ENCODE measurements at places on chromosomes 4 and X.

GRCh38 chr4:93828332-93828994 lies at the start of gene ATOH1:
TSS of gene ATOH1 (plus strand) at chr4:93828753. CDS start at chr4:93828927, 174 bp downstream.
- DNase-seq, result no peak

DNA sequence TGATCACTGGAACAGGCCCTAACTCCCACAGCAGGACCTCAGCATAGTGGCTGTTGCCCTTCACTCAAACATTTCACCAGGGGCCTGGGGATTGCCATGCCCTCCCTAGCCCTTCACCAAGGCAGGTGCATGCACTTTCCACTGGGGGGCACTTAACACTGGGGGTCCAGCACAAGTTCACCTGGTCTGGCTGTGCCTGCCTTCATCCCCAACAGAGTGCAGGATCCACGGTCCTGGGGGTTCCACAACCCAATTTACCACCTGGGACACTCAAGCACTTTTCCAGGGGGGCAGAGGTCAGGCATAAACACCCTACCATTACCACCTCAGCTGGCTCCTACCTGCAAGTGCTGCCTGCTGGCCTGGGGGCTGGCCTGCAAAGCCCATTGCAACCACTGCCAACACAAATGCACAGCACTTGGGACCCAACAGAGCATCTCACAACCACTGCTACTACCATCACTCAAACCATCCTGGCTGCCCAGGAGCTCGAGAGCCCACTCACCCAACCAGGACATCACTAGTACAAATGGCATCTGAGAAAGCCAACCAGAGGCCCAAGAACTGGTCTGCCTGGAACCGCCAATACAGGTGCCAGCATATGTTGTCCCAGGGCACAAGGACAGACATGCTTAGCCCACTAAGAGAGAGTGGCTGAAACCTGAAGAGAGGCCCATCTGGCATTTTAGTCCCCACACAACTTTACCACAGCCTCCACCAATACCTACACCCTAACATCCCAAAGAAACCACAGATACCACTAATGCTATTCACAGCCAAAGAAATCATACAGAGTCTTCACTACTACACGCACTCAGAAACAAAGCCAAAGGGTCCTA lies 43.1 kb downstream of the NAT8L start:
- DNase-seq, result no peak

GRCh38 chr4:146844761-146845160 lies 100.9 kb downstream of the TTC29 start:
- no peak for DNase-seq

- DNase-seq, result no peak
Measured at GRCh38 chrX:78329486-78329885, 2.1 kb upstream of the CYSLTR1 start.

GRCh38 chr4:82217986-82218715 lies 155.6 kb downstream of the HNRNPD start:
- no peak for DNase-seq

- no peak for DNase-seq
Measured at GRCh38 chr4:118260309-118260708, 92.5 kb downstream of the PRSS12 start.

DNA sequence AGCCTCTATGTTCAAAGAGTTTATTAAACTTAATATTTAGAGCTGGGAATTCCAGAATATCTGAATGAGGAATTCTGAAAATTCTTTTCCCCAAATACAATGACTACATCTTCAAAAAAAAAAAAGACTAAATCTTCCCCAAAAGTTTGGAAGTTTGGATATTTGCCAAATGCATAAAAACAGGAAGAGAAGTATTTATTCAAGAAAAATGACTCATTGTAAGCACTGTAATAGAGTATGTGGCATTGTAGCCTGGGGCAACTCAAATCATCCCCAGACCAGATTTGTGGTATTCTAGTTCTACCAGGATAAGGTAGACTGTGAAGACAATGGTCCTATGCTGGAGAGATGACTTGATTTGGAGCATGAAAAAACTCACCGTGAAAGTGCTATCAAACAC lies 78.5 kb upstream of the PDHA2 start:
- no peak for DNase-seq

DNA sequence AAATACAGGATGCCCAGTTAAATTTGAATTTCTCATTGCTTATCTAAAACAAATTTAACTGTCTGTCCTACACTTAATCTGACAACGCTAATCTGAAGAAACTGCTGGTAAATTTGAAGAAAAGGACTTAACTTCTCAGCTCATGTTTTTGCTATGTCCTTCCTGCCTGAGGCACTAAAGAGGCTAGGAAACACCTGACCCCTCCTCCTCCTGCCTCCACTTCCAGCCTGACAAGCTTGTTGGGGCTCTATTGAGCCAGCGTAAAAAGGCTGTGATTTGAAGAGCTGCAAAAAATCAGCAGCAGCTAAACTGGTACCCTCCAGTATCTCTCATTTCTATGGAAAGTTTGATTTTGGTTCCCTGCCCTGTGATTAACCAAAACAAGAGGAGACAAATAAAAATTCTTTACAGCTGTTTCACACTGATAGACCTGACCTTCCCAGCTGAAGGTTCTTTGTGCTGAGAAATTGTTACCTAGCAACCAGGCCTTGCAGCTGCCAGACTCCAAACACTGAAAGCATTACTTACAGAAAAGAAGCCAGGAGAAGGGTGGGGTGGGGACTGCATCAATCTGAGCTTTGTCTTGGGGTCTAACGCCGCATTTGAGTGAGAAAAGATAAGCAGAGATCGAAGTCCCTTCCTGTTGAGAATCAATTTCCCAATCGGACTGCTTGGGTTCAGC lies 35.0 kb downstream of the DCX start:
- no peak for DNase-seq

DNA sequence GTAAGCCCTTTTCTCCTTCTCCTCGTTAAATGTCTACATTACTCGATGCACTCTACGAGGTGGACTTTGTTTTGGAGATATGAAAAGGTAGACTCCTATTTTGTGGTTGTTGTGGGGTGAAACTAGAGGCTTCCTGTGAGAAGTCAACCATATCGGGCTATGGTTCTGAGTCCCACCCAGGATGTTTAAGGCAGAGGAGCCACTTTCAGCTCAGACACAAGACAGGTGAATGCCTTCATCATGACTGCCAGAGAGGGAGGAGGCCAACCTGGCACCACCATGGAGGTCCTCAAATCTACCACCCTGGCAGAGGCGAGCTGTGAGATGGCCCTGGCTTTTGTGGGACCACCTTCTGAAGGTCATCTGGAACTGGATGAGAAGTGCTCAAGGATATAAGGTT lies 154.4 kb upstream of the KLF3 start:
- DNase-seq, result no peak

- no peak for DNase-seq
Measured at GRCh38 chrX:29299684-29300083, 712.4 kb downstream of the IL1RAPL1 start.

- no peak for DNase-seq
Measured at GRCh38 chrX:121761845-121762244, 714.4 kb downstream of the GLUD2 start.

- no peak for DNase-seq
Measured at GRCh38 chr4:99586797-99587196, 12.2 kb downstream of the MTTP start.

DNA sequence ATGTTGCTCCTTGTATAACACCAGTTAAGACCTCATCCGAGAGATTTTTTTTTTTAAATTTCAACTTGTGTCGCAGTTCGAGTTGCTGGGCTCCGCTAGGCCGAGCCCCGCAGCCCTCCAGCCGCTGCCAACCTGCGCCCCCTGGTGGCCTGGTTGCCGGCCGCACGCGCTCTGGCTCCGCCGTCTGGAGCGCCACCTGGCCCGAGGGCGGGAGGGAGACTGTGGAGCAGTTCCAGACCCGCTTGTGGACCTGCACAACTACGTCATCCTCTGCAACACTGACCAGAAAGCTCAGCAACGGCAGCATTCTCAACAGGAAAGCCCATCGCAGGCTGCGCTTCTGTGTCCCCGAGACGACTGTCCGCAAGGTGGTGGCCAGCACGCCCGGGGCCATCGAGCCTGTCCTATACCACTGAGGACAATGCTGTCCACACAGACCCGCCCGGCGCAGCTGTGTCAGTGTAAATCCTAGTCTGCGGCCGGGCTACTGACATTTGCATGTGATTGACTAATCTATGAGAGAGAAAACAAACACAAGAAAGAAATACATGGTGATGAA lies 39.1 kb downstream of the ARL9 start:
- peak; percentile 84 for DNase-seq

- no peak for DNase-seq
Measured at GRCh38 chr4:143554728-143555597, 41.5 kb downstream of the SMARCA5 start.

DNA sequence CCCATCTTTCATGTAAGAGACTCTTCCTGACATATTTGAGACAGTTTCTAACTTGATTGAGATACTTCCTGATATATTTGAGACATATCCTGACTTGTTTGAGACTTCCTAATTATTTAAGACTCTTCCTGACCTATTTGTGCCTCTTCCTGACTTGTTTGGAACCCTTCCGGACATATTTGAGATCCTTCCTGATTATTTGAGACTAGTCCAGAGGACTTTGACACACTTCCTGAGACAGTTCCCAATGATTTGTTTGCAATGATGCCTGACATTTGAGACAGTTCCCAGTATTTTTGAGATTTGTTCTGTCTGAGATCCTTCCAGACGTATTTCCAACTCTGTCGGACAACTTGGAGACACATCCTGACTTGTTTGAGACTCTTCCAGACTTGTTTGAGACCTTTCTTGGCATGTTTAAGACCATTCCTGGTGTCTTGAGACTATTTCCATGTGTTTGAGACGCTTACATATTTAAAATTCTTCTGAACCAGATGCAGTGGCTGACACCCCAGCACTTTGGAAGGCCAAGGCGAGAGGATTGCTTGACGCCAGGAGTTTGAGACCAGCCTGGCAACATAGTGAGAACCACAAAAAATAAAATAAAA lies 118.9 kb upstream of the USP9X start:
- DNase-seq, result no peak

GRCh38 chr4:129254126-129254525 lies 158.2 kb downstream of the C4orf33 start:
- DNase-seq, result no peak

DNA sequence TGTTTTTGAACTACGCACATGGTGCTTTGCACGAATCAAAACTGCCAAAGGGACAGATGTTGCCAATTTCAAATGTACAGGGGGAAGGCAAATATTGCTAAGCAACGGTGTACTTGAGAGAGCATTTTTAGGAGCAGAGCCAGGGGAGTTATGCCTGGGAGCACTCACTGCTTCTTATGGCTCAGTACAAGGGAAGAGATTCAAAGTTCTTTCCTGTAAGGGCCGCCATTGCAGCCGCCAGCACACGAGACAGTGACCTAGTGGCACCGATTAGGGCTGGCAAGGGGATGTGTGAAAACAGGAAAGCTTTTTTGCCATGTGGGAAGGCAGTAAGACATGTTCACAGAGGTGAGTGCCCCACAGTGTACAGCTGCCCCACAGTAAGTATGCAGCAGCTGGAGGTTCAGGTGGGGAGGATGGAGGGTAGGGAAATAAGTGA lies 133.8 kb downstream of the AFF1 start:
- no peak for DNase-seq

DNA sequence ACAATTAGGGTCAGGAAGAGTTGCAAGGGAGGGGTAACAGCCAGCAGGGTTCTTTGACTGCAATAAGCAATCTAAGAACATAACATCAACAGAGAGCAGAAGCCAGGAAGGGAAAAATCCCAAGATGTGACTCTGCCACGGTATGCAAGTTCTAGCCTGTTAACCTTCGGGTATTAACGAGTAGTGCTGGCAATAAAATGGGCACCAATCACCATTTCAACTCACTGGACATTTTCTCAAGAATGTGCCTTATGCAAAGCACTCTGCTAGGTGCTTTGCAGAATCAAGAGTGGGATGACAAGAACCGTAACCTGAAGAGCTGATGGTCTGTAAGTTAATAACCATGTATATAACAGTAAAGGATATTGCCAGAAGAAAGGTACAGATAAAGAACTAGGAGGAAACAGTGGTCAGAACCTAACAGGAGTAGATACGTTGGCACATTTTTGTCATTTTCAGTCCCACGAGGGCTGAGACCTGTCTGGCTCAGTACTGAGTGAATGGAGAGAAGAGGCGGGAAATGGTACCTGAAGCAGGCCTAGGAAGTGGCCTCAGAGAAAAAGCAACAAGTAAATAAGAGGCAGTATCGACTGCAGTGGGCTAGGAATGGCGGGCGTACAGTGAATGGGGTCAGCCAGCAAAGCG lies 2.7 kb downstream of the ELOVL6 start:
- no peak for DNase-seq

GRCh38 chrX:12263211-12263610 lies 124.9 kb downstream of the FRMPD4 start:
- no peak for DNase-seq

DNA sequence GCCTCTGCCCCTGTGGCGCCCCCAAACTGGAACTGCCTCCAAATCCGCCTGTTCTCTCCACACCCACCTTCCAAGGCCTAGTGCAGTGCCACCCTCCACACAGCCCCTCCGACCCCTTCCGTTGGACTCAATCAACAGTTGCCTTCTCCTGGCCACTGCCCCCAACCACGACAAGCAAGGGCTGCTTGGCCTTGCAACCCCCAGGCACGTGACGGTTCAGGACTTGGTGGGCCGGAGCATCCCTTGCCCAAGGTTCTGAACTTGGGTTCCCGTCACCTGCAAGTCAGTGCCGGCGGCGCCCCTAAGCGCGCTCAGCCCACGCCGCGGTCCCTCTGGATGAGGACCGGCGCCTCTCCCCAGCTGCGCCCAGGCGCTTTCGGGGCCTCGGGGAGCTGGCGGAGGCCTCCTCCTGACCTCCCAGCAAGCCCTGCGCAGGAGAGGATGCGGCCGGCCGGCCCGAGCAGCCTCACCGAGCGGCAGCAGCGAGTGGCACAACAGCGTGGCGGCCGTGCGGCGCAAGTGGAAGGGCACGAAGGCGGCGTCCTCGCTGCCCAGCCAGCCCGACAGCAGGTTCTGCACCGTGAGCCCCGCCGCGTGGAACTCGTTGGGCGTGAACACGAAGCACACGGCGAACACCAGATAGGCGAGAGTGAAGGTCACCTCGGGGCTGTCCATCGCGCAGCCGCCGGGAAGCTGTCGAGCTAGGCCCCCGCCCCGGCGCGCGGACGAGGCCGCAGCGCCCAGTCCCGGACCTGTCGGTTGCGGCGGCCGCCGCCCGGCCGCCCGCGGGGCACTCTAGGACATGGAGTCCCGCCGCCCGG lies 750 bp downstream of the TMEM129 start:
- no peak for DNase-seq

- no peak for DNase-seq
Measured at GRCh38 chr4:175308236-175308635, 390.1 kb downstream of the ADAM29 start.

DNA sequence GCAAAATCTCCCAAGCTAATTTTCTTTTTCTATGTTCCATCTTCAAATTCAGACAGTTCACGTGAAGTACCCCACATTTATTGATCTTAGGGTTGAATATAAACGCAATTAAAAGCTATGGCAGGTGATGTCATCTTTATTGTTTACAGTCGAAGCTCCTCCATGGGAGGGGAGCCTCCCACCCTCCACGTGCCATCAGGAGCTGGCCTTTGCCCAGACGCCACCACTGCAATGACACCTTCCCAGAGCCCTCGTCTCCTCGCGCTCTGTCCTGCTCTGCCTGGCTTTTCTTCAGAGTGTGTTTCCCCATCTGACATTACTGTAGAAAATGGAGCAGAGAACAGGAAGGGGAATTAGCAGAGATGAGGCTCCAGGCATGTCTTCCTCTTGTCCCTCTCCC lies 18.8 kb upstream of the CYP4V2 start:
- DNase-seq, result no peak

GRCh38 chr4:5160668-5161067 lies 109.4 kb downstream of the STK32B start:
- no peak for DNase-seq
